GM23248 (cell line): ENCODE measurements at places on chromosomes 4 and X. TPM values are rescaled to one million over a fixed set of nuclear protein-coding genes. Genes with fewer than 3 reads are reported as not detected.

DNA sequence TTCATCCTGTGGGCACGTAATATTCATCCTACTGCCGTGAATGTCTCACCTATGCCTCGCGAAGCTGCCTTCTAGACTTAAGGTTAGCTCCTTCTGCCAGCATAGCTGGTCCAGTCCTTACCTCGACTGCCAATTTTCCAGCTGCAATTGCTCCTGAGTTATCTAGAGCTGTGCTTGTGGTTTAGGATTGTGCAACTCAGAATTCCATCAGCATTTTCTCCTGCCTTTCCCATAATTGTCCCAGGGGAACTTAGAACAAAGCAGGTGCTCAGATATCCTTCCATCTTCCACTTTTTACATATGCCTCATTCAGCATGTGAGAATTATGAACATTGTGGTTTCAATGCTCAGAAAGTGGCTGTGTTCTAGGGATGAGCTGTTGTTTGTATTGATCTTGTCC is 131.4 kb upstream of the ADGRL3 start:
- no peak for DNase-seq

GRCh38 chrX:133300591-133300990 is 82.4 kb upstream of the TFDP3 start:
- no peak for DNase-seq

Gene CNGA1
- total RNA-seq, result not detected in 2 replicates

DNA sequence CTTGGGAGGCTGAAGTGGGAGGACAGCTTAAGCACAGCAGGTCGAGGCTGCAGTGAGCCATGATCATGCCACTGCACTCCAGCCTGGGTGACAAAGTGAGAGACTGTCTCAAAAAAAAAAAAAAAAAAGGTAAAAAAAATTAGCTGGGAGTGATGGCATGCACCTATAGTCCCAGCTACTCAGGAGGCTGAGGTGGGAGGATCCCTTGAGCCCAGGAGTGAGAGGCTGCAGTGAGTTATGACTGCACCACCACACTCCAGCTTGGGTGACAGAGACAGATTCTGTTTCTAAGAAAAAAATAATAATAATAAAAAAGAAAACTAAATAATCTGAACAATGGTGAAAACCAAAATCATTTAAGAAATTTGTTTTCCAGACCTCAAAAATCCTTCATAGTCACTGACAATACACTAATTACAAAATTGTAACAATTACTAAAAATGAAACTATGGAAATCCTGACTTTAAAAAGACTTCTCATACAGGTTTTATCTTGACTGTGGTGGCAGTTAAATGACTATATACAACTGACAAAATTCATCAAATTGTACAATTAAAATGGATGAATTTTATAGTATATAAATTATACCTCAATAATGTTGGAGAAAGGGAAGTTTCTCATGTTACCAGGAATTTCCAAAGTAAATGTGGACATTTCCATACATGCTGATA is 31.3 kb downstream of the PHF8 start:
- no peak for DNase-seq

Gene COL25A1
- total RNA-seq, result 0.13 TPM in 1 of 2 replicates, not detected in the other

Gene SLC7A11
- 67.2 and 72.3 TPM in 2 replicates for total RNA-seq

- peak; percentile 66 for DNase-seq
These were observed 27.2 kb upstream of the SEC24B start for GRCh38 chr4:109406337-109406931.

- DNase-seq, result no peak
These were observed 100.9 kb downstream of the LIMCH1 start for GRCh38 chr4:41638866-41639265.

DNA sequence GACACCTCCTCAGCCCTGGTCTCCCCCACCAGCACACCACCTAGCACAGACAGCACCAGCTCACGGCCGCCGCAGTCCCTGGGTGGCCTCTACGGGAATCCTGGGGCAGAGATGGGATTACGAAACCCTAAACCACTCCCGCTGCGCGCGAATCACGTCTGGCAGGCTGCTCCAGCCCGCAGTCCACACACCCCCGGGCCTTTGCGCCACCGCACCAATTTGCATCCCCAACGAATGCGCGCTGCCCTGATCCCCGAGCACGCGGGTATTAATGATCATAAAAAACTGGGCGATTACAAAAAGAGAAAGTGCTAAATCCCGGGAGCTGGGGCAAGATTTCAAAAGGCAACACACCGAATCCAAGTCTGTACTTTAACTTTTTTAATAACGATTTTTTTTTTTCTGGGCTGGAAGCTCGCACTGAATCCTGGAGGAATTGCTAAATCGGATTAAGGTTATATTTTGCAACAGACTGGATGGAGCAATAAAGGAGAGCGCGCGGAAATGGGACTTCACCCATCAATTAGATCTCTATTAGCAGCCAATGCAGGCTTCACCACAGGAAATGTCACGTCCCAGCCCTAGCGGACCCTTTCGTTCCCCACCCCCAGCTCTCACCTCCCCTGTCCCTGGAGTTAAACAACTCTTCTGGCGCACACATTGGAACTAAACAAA is 69.8 kb upstream of the TMEM33 start:
- DNase-seq, result peak; percentile 24

GRCh38 chr4:76305971-76306881 is at the start of gene STBD1:
Gene STBD1 (plus strand): TSS chr4:76306733. CDS start chr4:76306770, 37 bp downstream.
- peak; percentile 83 for DNase-seq

DNA sequence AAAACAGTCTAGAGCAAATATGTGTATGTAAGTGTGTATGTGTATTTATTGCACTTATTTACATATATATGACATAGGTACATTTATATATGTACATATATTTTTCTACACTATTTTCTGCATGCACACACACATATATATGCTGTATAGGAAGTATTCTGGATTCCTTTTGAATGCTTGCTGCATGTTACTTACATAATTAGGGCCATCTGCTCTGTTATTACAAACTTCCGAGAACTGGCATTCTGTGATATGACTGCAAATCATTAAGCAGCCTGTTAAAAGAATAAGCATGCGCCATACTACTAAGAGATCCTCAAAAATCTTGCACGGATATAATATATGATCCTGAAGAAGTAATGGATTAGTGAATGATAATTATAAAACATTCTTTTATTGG is 1157.6 kb upstream of the TENM3 start:
- no peak for DNase-seq

Gene UNC5C
- total RNA-seq, result not detected in 2 replicates

Gene CPXCR1
- total RNA-seq, result not detected in 2 replicates

- DNase-seq, result peak; percentile 82
These were observed 5.0 kb downstream of the NAF1 start for GRCh38 chr4:163161536-163162205.

- DNase-seq, result peak; percentile 12
These were observed 164.1 kb upstream of the PPARGC1A start for GRCh38 chr4:24053934-24054333.

GRCh38 chr4:58502839-58503238 is 1392.7 kb upstream of the IGFBP7 start:
- no peak for DNase-seq

Gene PDGFRA
- total RNA-seq, result 225 and 275 TPM in 2 replicates
